ENCODE measurements at places on chromosomes 2 and 18.

GRCh38 chr2:206693399-206694137 is 24.6 kb downstream of the DYTN start:
- DNase-seq: no peak

DNA sequence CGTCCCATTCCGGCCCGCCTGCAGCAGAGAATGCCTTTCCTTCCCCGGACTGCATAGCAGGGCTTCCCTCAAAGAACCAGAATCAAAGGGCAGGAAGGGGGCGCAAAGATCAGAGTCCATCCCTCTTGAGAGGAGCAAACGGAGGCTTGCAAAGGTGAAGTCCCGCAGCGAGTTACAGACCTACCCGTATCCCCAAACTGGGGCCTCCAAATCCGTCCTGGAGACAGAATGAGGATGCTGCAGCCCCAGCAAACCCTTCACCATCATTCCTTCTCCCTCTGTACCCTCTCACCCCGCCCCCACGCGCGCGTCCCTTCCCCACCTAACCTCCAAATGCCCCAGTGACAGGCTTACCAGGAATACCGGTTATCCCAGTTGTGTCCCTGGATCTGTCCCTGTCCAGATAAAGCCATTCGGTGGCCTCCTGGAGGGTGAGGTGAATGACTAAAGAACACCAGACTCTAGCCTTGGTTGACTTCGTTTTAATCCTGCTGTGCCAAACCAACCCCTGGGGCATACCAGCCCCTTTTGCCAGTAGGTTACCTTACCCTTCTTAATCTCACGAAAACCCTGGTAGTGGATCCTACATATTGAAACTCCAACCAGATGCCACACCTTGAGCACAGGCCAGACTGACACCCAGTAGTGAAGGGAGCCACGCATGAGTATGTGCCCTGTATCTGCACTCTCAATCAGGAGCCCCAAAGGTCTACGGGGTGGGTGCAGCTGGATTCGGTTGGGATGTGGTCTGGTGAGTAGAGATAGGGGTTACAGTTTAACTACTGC is 961 bp upstream of the SLC40A1 start:
- DNase-seq: no peak

GRCh38 chr2:158743879-158744278 is 51.2 kb upstream of the DAPL1 start:
- DNase-seq: no peak

GRCh38 chr2:233280114-233280693 is 27.4 kb upstream of the SAG start:
- DNase-seq: no peak

- DNase-seq: no peak
Observed at GRCh38 chr2:99734236-99734635, 244.4 kb upstream of the REV1 start.

DNA sequence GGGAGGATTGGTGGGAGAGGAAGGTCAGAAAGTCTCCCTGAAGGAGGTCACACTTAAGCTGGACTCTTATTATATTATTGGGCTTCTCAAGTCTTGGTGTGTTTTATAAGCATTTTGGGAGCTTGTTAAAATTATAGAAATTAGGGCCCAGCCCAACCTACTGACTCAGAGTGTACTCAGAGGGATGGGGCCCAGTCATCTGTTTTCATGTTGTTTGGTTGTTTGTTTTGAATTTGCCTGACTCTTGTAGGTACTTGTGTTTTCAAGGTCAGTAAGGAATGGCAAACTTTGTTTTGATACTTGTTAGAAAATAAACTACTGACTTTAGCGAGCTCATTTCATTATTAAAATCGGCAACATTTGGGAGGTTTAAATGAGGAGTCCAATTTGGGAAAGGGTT is 152.0 kb downstream of the INSIG2 start:
- DNase-seq: no peak

GRCh38 chr18:498931-499775 is 1.3 kb downstream of the COLEC12 start:
- DNase-seq: no peak

DNA sequence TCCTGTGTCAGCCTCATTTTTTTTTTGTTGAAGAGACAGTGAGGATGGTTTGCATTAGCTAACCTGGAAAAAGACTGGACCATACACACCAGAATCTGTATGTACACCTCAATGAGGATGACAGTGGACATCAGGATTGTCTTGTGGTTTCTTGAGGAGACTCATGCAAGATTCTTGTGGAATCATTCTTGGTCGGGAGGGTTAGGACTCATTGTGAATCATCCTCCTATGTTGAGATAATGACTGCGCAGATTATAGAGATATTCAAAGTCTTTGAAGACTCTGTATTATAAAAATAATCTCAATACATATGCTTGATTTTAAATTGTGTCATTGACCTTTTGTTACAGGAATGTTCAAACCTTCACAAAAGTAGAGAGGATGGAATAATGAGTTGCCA is 49.1 kb upstream of the DOCK10 start:
- DNase-seq: no peak

- DNase-seq: no peak
Observed at GRCh38 chr2:100821255-100821910, 1.4 kb downstream of the NPAS2 start.

- no peak for DNase-seq
Observed at GRCh38 chr2:209209943-209210342, 213.9 kb upstream of the MAP2 start.

DNA sequence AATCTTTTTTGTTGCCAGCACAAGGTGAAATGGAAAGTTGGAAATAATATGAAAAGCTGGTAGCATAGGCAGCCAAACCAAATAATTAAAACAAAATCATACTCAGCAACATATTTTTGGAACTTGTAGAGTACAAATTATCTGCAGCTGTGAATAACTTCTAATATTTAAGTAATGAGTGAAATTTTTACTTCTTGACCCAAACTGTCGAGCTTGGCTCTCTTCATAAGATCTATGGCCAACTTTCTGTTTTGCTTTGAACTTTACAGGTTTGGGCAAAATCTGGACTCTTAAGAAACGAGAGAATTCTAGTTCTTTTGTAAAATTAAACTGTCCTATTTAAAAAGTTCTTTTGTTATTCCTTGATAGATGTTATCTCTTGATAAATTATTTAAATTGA is 25.6 kb upstream of the CCDC102B start:
- no peak for DNase-seq

DNA sequence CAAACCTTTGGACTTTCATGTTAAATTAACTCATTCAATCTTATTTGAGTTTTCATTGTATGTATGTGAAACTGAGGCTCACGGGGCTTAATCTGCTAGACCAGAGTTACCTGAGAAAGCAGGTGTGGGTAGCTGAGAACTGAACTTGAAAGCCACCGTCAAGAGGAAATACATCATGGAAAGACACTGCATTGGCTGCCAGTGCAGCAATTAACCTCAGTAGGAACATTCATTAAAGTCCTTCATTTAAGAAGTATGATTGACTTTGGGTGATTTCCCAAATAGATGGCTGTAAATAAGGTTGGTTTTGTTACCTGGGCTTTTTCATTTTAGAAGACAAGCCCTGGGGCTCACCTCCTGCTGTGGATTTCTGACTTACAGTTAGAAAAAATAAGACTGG is 36.5 kb upstream of the MGAT5 start:
- DNase-seq: no peak

DNA sequence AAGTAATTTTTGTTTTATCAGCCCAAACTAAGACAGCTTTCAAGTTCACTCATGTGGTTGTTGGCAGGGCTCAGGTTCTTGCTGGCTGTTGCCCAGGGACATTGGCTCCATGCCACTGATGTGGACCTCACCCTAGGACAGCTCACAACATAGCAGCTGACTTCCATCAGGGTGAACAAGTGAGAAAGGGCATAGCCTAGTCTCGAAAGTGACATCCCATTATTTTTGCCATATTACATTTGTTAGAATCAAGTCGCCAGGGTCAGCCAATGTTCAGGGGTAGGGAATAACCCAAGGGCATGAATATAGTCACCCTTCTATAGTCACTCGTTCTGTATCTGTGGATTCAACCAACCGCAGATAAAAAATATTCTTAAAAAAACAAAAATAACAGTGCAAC is 10.7 kb upstream of the CWC22 start:
- no peak for DNase-seq

- no peak for DNase-seq
Observed at GRCh38 chr2:135890835-135891234, 14.6 kb upstream of the MCM6 start.

DNA sequence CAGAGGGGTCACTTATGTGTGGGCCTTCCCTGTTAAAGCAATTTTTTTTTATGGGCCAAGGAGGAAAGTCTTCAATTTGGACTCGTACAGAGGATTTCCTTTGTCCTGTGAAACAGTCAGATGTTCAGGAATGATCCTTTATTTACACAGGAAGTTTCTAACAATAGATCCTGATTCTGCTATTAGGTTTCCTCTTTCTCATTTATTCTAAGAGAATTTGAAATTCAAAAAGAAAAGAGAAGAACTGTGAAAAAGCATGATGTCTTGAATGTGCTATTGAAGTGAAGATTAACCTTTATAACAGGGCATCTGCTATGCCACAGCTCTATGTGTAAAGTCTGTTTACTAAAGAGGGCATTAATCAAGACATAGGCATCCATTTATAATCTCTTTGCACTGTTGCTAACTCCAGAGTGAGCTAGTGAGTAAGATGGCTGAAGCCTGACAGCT is 105.3 kb upstream of the FAM98A start:
- no peak for DNase-seq

DNA sequence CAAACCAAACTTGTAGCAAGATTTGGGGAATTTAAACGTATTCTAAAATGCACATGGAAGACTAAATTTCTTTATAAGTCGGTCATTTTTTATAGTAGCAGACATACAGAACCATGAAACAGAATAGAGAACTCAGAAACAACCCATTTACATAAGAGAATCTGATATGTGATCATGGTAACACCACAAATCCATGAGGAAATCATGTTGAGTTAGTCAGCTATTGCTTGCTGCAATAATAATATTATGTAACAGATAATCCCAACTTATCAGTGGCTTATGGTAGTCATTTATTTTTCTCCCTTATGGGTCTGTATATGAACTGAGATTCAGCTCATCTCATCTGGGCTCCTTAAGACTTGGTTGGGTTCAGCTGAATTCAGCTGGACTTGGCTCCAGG is 103.4 kb upstream of the SERTAD2 start:
- DNase-seq: no peak

DNA sequence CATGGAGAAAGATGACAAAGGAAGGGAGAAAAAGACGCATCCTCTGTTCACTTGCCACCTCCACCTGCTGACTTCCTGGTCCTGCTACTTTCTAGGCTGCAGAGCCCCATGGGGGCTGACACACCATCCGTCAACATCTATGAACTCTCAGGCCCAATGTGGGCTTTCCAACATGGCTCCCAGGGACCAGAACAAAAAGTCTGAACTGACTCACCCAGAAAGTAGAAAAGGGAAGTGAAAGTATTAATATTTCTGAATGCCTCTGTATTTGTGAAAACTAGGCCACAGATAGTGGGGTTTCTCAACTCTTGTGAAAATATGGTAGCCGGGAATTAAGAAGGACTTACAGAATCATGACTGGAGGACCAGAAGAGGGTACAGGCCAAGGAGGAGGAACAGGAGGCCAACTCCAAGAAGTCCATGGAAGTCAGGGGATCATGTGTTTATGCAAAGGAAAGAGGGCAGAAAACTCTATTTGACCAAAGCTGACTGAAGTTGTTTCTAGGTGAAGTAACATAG is 123.1 kb upstream of the CAB39 start:
- DNase-seq: no peak

DNA sequence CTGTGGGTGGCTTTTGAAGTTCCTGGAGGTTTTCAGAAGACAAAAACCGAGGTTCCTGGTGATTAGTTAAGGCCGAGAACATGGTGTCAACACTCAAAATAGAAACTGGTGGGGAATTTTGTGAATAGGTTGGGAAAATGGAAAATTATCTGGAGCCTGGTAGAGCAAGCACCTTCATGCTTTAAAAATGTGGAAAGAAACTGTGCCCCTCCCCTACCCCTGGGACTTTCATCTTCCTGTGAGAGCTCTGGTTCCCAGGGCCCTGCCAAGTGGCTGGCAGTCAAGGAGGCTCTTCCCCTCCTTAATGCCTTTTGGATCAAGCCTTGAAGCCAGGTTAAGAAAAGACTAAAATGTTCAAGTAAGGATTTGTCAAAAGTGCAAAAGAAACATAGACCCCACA is 1.9 kb upstream of the CRACDL start:
- no peak for DNase-seq

DNA sequence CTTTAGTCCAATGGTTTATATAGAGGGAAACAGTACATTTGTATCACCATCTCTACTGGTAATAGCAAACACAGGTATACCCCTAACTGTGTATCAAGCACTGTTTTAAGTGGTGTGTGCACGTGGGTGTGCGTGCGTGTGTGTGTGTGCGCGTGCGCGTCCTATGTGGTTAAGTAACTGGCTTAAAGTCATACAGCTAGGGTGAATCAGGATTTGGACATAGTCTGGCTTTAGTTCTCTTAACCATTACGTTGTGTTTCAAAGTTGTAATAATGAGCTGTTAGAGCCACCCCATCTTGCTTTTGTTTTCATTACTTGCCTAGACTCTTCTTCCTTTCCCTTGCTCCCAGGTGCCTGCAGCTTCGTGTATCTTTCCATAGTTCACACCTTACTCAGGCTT is 2.1 kb downstream of the HADHB start:
- no peak for DNase-seq

DNA sequence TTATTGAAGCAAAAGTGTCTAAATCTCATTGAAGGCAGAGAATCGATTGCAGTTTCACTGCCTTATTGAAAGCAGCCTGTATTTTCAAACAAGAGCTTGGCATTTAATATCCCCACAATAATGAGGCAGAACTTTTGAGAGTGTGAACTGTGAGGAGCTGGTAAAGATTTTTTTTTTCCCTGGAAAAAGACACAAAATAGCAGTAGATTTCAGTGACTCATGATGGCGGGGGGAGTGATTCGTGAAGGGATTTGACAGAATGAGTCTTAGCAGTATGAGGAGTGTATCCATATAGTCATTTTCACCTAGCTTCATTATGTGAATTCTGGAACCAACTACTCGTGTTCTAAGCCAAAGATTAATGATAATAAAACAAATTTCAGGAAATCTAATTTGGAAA is 242.9 kb downstream of the ARL6IP6 start:
- DNase-seq: no peak

DNA sequence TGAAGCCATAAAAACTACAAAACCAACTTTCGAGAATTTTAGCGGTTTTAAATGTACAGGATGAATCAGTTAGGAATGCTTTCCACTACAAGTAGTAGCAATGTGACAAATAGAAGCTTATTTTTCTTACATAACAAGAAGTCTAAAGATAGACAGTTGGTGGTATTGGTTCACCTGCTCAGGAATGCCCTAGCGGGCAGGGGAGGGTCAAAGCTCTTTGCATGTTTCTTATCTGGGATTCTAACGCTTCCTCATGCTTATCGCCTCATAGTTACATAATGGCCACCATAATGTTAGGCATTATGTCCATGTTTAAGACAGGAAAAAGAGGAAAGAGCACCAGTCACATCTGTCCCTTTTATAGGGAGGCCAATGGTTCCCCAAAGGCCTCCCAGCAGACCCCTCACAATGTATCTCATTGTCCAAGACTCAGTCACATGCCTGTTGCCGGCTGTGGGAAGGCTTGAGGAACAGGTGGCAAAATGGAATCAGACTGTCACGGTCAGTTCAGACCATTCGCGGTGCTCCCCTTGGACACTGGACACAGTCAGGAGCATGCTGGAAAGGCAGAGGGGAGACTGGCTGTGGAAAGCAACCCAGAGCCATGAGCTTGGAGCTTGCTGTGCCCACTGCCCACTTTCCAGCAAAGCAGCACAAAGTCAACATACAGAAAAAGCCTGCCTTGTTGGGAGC is 69.4 kb upstream of the ODC1 start:
- DNase-seq: no peak
